Osteocyte (in vitro differentiated cells): ENCODE measurements at places on chromosomes 16 and 17. TPM values are rescaled to one million over a fixed set of nuclear protein-coding genes. Genes with fewer than 3 reads are reported as not detected.

Gene ADAM11
- 1.0 and 1.7 TPM in 2 replicates for total RNA-seq

Gene BRIP1
- 4.6 and 6.0 TPM in 2 replicates for total RNA-seq

Gene ABI3
- 0.19 TPM in 1 of 2 replicates, not detected in the other for total RNA-seq

Gene MYH8
- total RNA-seq: not detected in 2 replicates

Gene RHBDL3
- total RNA-seq: 0.11 TPM in 1 of 2 replicates, not detected in the other

GRCh38 chr17:41710472-41711090 is 1.6 kb upstream of the GAST start:
- no peak for DNase-seq

GRCh38 chr17:20116683-20117309 is 107.6 kb downstream of the SPECC1 start:
- peak; percentile 83 for DNase-seq

DNA sequence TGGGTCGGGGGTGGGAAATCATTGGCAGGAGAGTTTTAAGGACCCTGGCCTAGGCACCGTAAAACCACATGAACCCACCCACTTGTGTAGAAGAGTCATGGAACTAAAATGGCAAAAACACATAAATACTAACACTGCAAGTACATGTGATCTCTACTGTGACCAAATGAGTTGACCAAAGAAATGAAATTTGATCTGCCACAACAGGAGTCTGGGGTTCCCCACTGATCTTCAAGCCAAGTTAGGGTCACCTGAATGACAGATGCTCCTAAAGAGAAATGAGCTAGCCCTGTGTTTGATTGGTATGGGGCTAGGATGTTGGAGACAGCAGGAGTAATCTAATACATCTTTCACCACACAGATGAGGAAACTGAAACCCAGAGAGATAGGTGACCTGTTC is 21.5 kb upstream of the SKAP1 start:
- DNase-seq: no peak

GRCh38 chr17:13601776-13602551 is at the start of gene HS3ST3A1:
Gene HS3ST3A1, minus strand, starts transcription at chr17:13601929. Its CDS starts 800 bp downstream, at chr17:13601129.
- peak; percentile 92 for DNase-seq

- no peak for DNase-seq
Observed at GRCh38 chr16:82631701-82632685, 5.2 kb downstream of the CDH13 start.

GRCh38 chr16:10987361-10988163 is 43.2 kb downstream of the CLEC16A start:
- no peak for DNase-seq

- DNase-seq: no peak
Observed at GRCh38 chr16:554640-555365, 5.4 kb upstream of the PRR35 start.
